ENCODE measurements at places on chromosomes 12 and 14. TPM values are rescaled to one million over a fixed set of nuclear protein-coding genes. Genes with fewer than 3 reads are reported as not detected.

Gene OR6C2
- total RNA-seq: not detected

Gene EML5
- total RNA-seq: 1.3 TPM

Gene KRT75
- not detected for total RNA-seq

Gene GON7
- total RNA-seq: 6.6 TPM

Gene VWF
- total RNA-seq: 0.71 TPM

Gene RIMBP2
- not detected for total RNA-seq

Gene KCNA5
- total RNA-seq: not detected

Gene TMEM30B
- 1.4 TPM for total RNA-seq

Gene P2RX2
- total RNA-seq: not detected

Gene LMBR1L
- total RNA-seq: 262 TPM

Gene OR4E2
- total RNA-seq: not detected
